ENCODE measurements at places on chromosomes 1 and 21.
A peak's percentile ranks its signal among the peaks of the same experiment; 100 is the strongest.

DNA sequence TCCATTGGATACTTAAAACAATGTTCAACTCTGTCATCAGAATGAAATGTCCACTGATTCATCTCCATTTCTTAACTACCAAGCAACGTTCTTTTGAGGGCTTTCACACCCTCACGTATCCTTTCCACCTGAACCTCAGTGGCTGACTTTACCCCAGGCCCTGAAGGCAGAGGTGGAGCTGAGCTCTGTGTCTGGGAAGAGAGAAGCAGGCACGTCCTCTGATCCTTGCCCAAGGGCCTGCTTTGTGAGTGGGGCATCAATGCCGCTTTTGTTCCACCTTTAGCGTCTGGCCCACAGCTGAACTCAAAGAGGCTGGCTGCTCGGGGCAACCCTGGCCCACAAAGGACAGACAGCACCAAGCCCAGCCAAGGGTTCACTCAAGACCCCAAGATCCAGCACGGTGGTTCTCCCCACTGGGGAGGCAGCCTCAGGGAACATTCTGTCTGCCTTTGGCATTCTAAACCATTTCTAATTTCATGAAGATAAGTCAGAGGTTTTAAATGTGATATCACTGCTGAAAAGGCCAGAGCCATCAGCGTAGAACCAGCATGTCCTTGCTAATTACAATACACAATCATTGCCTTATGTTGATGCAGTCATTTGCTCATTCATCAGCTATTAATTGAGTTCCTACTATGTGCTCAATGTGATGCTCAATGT, 126.0 kb upstream of the UBE2U start:
- DNase-seq = no peak

DNA sequence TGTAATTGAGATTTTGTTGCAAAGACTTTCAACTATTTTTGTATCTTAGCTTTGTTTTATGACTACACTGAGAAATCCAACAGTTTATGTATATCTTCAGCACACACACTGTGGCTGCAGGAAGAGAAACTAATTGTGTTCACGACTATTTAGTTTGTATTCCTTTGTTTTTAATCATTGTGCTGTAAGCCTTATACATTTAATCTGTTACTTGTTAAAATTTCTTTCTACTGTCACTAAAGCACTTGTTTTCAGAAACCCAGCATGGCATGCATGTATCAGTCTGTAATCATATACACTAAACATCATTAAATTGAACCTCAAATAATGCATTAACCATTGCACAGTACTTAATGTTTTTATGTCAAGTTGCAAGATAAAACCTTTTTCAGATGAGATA, 656 bp downstream of the ANGPTL1 start:
- no peak for DNase-seq

DNA sequence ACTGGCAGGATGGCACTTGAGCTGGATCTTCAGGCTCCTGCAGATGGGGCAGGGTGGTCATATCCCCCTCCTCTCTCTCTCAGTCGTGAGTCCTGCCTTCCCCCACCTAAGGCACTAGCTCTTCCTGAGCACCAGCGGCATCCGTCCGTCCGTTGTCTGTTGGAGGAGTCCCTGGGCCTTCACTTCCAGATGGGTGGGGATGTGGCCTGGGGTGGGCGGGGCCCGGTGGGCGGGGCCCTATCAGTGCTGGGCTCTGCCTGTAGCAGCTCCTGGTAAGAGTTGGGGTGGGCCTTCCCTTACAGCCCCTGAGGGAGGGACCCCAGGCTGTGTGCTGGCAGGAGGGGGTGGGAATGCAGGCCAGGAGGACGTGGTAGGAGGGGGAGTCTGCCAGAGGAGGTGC, 10.3 kb downstream of the LDLRAD2 start:
- no peak for DNase-seq

DNA sequence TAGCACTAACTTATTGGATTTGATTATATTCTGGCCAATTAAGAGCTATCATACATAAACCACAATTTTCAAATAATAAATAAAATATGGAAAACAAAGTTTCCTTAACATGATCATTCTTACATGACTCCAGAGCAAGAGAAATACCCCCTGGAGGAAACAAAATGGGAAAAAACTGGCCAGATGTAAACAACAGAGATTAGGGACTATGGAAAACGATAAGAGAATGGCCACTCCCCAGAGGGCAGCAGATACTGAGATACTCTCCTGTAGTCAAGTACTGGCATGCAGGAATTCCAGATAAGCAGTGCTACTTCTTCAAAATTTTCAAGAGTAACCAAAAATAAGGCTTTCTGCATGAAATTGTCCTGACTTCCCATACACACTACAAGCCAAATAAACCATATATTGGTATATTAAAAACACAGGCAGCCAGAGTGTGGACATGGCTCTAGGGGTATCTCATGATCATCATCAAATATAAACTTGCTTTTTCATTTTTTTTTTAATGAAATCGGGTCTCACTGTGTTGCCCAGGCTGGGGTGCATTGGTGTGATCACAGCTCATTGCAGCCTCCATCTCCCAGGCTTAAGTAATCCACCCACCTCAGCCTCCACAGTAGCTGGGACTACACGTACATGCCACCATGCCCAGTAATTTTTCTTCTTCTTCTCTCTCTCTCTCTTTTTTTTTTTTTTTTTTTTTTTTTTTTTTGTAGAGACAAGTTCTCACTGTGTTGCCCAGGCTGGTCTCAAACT, 118.5 kb downstream of the EIF4G3 start:
- no peak for DNase-seq

- peak; percentile 41 for DNase-seq
These were observed 99.8 kb upstream of the C1orf105 start for GRCh38 chr1:172320733-172321132.

GRCh38 chr1:63435161-63435560, 67.7 kb downstream of the ALG6 start:
- no peak for DNase-seq
